Endothelial cell of umbilical vein (primary cell): ENCODE measurements at places on chromosomes 13 and 19.

- peak; percentile 28 for DNase-seq
Measured at GRCh38 chr13:74114202-74114601, 20.0 kb downstream of the KLF12 start.

DNA sequence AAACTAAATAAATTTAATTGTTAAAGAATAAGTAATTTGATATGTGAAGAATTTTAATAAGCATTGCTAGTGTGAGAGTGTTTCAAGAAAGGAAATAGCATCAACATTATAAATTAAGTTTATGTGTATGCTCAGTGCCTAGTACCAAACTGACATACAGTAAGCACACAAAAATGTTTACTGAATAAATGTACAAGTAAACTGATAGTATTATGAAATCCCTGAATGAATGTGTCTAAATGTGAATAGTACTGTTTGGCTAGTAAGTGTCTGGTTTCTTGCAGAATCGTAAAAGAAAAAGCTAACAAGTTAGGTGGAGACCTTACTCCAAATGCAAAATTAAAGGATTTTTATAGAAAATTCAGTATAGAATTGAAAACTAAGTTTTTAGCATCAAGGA is 233.6 kb downstream of the PCDH9 start:
- no peak for DNase-seq

- no peak for DNase-seq
Measured at GRCh38 chr19:10499550-10500246, 3.5 kb downstream of the KEAP1 start.

GRCh38 chr13:75635101-75635827 is 866 bp upstream of the LMO7 start:
- no peak for DNase-seq

- DNase-seq = no peak
Measured at GRCh38 chr13:108860418-108860817, 231.0 kb downstream of the MYO16 start.

GRCh38 chr13:79681069-79681468 is 200.1 kb downstream of the NDFIP2 start:
- no peak for DNase-seq

DNA sequence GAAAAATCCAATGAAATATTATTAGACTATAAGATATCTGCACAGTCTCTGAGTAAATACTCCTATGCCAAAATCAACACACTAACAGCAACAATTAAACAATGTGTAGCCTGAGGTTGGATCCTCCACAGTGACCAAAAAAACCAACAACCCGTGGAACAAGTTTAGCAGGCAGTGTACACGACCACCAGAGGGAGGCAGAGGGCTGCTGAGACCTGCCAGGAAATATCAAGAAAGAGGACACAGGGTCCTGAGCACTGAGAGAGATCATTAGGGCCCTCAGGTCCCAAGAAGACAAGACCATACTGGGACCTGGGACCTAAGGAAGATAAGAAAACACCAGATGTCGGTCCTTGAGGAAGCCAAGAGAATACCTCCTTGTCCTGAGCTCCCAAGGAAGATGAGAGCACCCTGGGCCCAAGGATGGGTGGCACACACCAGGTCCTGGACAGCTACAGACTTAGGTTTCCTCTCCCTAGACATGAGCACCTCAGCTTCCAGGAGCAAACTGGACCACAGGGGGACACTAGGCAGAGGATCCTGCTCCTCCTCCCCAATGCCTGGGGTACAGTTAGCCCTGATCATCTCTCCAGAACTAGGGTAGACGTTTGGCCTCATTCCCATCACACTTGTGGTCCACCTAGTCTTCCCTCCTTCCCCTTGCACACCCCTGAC is 822 bp upstream of the ZNF274 start:
- DNase-seq = peak; percentile 30

DNA sequence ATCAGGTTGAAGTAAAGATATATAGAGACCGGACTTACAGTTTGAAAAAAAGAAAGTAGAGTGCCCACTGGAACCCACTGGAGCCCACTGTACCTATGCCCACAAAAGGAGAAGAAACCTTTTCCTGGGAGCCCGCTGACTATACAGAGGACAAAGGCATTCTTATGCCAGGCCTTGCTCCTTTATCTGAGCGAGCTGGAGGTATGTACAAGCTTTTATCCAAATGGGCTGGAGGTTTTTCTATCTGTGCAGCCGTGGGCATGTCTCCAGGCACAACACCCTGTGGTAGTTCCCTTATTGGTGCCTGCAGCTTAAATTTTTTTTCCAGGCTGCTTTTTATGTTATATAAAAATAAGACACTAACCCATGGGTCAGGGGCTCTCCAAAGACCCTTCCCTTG is 8.4 kb downstream of the ZNF234 start:
- no peak for DNase-seq

- DNase-seq = no peak
Measured at GRCh38 chr13:110300090-110300815, 6.7 kb downstream of the COL4A1 start.

DNA sequence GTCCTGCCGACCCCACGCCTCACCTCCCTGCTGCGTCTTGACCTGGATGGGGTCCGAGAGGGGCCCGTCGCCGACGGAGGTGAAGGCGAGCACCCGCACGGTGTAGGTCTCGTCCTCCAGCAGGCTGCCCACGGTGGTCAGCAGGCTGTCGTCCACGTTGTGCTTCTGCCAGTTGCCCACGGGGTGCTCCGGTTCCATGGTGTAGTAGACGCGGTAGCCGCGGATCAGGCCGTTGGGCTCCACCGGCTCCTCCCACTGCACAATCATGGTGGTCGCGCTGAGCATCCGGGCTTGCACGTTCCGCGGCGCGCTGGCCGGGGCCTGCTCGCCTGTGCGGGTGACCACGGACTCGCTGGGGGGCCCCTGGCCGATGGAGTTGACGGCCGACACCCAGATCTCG is 96.7 kb downstream of the PTPRS start:
- DNase-seq = no peak

- no peak for DNase-seq
Measured at GRCh38 chr13:78958006-78958405, 299.1 kb upstream of the OBI1 start.

GRCh38 chr13:109309625-109310363 is 476.6 kb downstream of the IRS2 start:
- DNase-seq = no peak

DNA sequence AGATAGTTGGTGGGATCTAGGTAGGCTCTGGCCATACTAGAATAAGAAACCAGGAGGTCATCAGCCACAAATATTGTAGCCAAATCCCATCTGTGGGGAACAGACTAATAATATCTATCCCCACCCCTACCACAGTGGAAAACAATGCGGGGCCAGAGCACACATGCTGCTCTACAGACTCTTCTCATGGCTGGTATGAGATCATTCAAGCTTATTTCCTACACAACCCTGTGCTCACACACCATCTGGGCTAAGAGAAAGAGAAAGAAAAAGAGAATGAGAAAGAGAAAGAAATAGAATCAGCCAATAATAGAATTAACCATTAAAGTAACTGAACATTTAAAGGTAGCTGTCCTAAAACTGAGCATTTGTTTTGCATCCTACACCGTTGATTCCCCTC is 1268.4 kb upstream of the SPRY2 start:
- DNase-seq = no peak

DNA sequence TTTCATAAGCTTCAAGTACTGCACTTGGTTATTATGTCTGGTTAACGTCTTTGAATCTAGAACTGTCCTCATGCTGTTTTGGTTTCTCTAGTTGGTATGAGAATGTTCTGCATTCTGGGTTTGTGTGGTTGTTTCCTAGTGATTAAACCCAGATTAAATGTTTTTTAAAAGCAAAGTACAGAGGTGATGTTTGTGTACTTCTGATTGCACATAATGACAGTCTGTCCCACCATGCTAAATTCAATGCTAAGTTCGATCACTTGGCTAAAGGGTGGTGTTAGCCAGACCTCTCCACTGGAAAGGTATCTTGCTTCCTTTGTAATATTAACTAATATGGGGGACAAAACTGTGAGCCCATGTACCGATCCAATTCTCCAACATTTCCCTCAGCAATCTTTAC is 14.6 kb downstream of the N4BP2L1 start:
- no peak for DNase-seq

DNA sequence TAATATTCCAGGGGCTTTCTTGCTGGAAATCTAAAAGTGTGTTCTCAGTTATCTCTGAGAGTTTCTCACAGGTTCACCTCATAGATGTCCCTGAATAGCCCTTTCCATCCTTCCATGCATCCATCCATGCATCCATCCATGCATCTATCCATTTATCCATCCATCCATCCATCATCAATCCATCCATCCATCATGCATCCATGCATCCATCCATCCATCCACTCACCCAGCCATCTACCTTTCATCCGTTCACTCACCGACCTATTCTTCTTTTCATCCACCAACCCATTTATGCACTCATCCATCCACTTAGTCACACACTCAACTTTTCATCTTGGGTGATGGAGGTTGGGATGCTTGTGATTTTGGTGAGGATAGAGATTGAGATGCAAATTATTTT is 7.4 kb upstream of the ADGRE3 start:
- DNase-seq = no peak

- no peak for DNase-seq
Measured at GRCh38 chr19:41940731-41941409, 12.6 kb upstream of the ERFL start.

DNA sequence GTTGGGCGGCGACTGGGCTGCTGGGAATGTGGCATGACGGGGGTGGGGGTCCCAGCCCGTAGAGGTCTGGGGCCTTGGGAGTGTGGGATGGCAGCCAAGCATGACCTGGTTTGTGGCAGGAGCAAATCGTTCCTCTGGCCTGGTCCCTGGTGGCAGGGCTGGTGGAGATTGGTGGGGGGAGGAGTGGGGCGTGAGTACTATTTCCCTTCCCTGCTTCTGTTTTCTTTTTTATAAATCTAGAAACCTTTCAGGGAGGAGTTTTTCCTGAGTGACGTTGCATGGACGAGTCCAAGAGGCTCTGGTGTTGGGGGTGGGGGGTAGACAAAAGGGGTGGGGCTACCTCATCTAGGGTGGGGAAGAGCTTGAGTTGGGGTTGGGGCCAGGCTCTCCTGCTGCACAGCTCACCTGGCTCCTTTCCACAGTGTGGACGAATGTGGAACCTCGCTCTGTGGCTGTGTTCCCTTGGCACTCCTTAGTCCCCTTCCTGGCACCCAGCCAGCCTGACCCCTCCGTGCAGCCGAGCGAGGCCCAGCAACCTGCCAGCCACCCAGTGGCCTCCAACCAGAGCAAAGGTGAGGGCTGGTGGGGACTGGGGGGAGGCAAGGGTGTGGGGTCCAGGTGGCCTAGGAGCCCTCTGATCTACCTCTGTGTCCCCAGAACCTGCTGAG is 15.4 kb upstream of the PRR19 start:
- DNase-seq = peak; percentile 57

DNA sequence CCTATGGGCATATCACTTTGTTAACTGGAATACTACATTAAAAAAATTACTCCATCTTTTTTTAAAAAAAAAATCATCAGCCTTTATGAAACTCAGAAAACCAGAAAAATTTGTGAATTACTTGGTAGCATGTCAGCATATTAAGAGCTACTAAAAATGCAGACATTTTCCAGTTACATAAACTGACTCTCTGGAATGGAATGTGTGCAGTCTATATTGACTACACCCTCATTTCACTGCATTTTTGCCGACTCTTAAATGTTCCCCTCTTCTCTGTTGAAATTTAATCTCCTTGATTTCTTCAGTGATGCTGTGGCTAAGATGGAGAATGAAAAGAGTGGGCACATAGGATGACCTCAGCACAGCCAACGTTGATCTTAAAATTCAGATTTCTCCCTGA is 393.8 kb downstream of the ITGBL1 start:
- no peak for DNase-seq

DNA sequence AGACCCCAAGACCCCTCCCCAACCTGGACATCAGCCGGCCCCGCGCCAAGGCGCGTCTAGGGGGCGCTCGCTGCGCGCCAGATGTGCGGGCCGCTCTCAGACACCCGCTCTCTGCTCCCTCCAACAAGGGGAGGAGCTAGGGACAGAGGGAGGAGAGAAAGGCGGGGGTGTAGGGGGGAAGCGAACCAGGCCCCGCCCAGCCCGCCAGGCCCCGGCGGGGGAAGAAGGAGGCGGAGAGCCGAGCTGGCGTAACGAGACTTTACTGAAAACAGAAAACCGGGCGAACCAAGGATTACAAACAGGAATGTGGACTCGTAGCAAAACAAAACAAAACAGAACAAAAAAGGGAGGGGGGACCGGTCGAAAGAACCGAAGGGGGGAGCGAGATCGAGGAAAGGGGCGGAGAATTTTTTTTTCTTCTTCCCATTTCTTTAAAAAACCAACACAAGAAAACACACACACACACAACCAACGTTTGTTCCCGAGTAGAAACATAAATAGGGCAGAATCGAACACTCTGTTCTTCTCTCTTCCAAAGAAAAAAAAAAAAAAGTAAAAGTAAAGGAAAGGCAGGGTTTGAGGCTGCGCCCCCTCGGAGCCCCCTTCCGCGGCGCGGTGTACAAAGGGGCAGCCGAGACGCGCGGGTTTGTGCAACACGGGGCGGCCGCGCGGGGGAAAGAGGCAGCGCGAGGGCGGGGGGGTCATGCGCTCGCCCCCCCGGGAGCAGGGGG is 1.7 kb downstream of the JUND start:
- DNase-seq = peak; percentile 96

GRCh38 chr19:35592226-35592625 is 6.3 kb downstream of the PMIS2 start:
- DNase-seq = peak; percentile 25

DNA sequence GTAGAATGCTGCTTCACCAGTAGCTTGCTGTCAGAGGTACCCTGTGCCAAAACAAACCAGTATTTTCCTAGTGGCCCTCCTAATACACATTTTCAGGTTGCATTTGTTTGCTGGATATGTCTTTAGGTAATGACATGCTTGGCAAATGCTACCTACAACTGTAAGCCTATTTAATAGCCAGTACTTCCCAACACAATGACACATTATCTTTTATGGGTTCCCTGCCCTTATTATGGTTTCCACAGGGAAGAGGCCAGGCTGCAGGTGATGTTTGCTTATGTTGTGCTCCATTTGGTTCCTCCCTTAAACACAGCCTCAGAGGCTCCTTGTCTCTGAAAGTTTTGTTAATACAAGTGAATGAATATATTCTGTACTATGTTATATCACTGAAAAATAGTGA is 24.7 kb downstream of the FRY start:
- no peak for DNase-seq

GRCh38 chr19:41997121-41997850 is 3.3 kb upstream of the ATP1A3 start:
- DNase-seq = no peak

DNA sequence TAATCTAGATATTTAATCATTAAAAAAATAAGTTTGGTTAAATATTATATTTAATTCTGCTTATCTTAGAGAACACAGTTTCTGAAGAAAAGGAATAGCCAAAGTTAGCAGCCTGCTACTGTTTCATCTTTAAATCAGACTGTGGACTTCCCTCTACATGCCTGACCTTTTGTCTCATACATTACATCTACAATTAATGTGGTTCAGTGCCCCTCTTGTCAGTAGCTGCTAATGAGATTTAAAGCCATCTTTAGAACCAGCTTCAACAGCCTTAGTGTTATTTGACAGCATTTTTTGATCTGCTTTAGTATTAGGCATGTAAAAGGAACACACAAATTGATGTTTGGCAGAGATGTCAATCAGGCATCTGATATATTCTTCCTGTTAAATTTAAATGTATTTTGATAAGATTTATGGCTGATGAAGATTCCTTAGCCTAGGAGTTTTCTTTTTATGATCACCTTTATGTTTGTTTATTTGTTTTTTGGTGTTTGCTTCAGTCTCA is 1925.8 kb upstream of the PRR20A start:
- DNase-seq = no peak
